ENCODE measurements at places on chromosomes 3 and 15.

DNA sequence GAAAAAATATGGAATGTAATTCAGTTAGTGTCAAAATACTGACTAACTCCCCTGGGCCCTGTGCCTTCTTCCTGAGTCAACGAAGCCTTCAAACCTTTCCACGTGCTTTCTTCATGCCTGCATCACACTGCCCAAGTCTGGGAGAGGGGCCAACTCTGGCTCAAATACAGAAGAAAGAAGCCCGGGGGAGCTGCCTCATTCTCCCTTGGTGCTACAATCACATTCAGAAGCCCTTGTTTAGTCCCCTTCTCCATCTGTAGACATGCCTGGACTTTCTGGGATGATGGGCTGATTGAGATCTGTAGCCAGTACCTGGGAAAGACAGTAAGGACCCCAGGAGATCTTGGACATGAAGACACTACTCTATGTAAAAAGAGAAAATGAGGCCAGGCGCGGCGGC is 77.8 kb upstream of the GSK3B start:
- no peak for DNase-seq

GRCh38 chr15:85485956-85486567 is 105.7 kb downstream of the AKAP13 start:
- DNase-seq: peak; percentile 92

GRCh38 chr3:197926418-197926817 is 23.6 kb upstream of the RPL35A start:
- no peak for DNase-seq

GRCh38 chr3:9468460-9468859 is 71.0 kb downstream of the SETD5 start:
- DNase-seq: no peak

DNA sequence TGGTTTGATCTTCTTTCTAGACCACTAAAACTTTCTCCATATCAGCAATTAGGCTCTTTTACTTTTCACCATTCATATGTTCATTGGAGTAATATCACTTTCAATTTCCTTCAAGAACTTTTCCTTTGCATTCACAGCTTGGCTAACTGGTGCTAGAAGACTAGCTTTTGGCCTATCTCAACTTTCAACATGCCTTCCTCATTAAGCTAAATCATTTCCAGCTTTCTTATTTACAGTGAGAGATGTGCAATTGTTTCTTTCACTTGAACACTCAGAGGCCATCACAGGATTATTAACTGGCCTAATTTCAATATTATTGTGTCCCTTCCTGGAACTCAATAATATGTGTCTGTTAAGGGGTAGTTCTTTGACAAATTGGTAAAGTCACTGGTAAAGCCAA is 42.8 kb upstream of the PLOD2 start:
- no peak for DNase-seq

DNA sequence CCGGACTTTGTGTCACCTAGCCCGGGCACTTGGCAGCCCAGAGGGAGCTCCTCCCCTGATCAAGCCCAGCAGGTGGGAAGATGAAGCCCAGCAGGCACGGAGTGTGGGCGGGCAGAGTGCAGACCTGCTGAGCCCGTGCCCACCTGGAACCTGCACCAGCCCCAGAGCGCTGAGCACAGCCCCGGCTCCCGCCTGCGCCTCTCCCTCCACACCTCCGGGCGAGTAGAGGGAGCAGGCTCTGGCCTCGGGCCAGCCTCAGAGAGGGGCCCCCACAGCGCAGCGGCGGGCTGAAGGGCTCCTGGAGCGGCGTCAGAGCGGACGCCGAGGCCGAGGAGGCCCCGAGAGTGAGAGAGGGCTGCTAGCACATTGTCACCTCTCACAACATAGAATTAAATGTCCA is 257.7 kb downstream of the VGLL3 start:
- DNase-seq: no peak
